ENCODE measurements at places on chromosomes 1 and 21.
A peak's percentile ranks its signal among the peaks of the same experiment; 100 is the strongest.

GRCh38 chr1:162305969-162306368 lies 70.7 kb downstream of the SPATA46 start:
- DNase-seq, result no peak

DNA sequence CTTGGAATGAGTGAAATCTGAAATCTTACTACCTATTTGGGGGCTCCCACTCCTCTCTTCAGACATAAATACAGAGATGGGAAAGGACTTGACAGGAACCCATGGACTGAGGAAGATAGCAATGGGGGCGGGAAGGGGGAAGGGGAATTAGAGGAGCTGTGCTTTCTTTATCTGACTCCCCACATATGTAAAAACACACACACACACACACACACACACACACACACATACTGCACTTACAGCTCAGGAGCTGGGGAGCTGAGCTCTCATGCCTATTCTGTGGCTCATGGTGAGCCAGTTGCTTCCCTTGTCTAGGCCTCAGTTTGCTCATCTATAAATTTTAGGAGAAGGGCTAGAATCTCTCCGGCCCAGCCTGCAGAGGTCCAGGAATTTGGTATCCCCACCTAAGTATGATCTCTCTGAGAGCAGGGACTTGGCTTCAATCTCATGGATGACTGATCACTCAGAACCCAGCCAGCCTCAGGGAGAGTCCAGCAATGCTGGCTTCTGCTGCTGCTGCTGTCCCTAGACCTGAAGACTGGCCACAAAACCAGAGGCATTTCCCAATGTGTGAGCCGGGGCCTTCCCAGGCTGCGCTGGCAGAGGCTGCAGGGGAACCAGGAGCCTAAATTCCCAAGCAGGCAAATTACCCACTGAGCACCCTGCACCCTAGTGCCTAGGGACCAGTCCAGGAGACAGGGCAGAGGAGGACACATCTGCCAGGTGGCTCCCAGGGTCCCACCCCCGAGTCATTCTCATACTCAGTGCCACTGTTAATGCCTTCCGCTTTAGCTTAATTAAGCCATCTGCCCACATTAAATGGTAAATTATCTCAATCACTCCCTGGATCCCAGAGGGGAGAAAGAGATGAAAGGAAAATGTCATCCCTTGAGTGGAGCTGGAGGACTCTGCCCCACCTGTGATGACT lies 57.5 kb upstream of the RBM15 start:
- DNase-seq, result no peak

DNA sequence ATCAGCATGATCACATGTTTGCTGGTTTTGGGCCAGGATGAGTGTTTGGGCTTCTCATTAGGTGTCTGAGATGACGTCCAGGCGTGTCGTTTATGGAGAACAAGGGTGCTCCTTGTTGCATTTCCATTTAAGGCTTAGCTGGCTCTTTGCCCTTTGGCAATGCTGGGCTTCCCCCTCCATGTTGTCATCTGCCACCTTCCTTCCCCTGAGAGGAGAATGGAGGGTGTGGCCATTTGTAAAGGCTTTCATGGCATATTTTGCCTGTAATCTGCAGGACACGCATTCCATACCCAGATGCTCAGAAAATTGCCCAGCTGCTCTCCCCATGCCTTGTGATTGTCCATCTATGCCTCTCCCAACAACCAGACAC lies 27.7 kb downstream of the PKP1 start:
- DNase-seq, result peak; percentile 35

- DNase-seq, result no peak
These were observed 1.0 kb upstream of the PDZK1IP1 start for GRCh38 chr1:47190857-47191256.

- DNase-seq, result no peak
These were observed 1.9 kb downstream of the MTFR1L start for GRCh38 chr1:25821630-25822091.

DNA sequence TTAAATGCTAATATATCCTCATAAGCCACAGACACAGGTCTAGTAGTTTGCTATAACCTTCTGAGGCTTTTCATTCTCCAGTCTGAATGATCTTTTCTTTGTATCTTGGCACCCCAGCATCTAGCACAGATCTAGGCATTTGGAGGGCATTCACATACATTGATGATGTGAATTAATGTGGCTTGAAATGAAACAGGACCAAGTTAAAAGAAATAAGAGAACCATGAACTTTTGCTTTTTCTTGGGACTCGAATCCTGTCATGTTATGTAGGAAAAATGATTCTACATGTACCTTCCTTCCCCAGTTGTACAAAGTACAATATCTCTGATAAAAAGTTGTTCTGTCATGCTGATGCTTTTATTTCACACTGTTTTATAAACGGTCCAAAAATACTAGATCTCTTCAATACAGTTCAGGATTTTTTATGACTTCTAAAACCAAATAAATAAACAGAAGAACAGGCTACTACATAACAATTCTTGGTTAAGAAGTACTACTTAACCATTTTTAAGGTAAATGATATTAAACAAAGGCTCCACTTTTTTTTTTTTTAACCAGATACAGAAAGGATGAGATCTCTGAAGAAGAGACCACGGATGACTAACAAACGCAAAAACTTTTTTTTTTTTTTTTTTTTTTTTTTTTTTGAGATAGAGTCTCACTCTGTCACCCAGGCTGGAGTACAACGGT lies 3.0 kb downstream of the SORT1 start:
- no peak for DNase-seq

- DNase-seq, result no peak
These were observed 66.6 kb downstream of the UBIAD1 start for GRCh38 chr1:11339346-11340232.

- no peak for DNase-seq
These were observed 15.8 kb upstream of the CCDC190 start for GRCh38 chr1:162876751-162877150.

DNA sequence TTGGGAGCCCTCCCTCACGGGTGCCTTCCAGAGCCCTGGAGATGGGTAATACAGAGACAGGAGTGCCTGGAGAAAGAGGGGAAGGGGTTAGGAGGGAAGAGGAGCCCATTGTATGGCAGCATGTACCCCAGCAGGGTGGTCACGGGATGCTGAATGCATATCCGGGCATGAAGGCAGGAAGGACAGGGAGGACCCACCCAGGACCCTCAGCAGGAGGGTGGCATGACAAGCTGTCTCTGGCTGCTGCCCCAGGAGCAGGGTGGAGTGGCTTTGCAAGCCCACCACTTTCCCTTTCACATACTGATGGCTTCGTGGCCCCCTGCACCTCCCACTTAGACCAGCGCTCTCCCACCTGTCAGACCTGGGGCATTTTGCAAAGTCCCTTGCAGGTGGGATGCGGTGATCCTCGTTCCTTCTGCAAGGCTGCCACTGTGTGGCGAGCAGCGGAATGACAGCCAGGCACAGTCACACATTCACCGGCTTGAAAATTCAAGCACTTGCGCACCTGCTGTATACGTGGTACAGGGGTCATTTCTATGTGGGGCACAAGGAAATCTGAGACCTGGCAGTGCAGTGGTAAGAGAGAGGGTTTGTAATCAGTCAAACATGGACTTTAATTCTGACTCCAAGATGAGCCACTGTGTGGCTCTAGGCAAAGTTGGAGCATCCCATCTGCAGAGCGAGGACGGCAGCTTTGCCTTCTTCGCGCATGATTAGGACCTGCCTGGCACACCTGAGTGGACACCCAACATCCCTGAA lies 53.2 kb upstream of the TMEM51 start:
- no peak for DNase-seq

DNA sequence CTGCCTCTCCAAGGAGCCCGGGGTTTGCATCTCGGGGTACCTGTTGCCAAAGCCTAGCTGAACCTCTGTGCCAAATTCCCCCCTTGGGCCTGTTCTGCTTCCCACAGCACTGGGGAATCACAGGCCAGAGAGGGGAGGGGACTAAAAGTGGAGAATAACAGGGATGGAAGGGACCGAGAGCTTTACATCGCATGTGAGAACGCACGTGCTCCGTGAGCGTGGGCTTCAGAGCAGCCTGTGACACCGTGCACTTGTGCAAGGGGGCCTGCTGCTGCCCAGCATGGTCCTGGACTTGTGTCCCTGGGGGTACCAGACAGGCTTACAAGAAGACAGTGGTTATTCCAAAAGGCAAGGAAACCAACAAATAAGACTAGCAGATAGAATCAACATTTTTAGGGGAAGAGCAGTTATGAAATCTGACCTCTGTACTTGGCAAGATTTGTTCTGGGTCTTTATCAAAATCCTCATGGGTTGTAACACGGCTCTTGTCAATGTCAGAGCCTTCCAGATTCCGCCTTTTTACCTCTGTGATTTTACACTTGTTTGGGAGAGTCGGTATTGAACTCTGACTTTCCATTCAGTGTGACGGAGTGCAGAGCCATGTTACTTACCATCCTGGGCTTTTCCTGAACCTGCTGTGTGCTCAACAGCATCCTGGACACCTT lies 36.2 kb upstream of the TNFRSF1B start:
- no peak for DNase-seq

DNA sequence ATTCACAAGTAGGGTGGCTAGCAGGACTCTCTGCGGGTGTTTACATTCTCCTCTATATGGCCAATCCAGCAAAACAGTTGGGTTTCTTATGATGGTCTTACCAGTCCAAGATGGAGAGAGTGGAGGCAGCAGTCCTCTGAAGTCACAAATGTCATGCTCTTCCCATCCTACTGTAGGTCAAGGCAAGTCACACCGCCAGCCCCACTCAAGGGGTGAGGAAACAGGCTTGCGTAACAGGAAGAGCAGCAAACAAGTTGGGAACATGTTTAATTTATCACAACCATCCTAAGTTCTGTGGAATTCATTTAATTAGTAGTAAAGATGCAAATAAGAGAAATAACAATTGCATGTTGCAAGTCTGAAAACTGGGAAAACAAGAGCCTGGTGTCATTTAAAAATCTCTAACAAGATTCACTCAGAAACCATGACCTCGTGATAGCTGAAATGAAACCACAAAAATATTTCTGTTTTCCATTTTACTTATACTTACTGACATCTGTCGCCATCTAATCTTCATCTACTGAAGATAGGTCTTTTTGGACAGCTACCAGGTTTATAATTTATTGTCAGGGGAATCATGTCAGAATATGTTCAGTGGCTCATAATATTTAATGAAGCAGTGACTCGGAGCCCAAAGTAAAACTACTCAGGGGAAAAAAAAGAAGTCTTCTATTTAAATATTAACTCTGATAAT lies 349.1 kb upstream of the FMN2 start:
- DNase-seq, result no peak

Measured in NCI-H1048 (cell line).